Activated T-cell treated with anti-CD3 and anti-CD28 coated beads, Interleukin-2, amount 50 U/mL, for 72 hours (primary cell): ENCODE measurements at places on chromosomes 12 and 14. TPM values are rescaled to one million over a fixed set of nuclear protein-coding genes. Genes with fewer than 3 reads are reported as not detected.

DNA sequence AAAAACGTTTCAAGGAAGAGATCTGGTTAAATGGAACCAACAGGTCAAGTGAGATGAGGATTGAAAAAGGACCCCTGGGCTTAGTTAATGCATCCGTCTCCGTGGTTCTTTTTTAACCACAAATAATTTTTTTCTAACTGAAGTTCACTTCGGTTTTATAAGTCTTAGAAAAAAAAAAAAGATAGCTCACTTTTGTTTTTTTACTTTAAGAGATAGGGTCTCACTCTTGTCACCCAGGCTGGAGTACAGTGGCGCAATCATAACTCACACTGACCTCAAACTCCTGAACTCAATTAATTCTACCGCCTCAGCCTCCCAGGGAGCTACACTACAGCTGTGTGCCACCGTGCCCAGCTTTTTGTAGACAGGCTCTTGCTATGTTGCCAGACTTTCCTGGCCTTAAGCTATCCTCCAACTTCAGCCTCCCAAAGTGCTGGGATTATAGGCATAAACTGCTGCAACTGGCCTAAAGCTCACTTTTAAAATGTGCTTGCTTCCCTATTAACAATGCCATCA lies 11.8 kb downstream of the HNRNPC start:
- no peak for DNase-seq

The TBC1D30 gene
- 0.14 TPM for total RNA-seq

The SPX gene
- 2.8 TPM for total RNA-seq

The HOXC9 gene
- not detected for total RNA-seq

The TAS2R42 gene
- not detected for total RNA-seq

DNA sequence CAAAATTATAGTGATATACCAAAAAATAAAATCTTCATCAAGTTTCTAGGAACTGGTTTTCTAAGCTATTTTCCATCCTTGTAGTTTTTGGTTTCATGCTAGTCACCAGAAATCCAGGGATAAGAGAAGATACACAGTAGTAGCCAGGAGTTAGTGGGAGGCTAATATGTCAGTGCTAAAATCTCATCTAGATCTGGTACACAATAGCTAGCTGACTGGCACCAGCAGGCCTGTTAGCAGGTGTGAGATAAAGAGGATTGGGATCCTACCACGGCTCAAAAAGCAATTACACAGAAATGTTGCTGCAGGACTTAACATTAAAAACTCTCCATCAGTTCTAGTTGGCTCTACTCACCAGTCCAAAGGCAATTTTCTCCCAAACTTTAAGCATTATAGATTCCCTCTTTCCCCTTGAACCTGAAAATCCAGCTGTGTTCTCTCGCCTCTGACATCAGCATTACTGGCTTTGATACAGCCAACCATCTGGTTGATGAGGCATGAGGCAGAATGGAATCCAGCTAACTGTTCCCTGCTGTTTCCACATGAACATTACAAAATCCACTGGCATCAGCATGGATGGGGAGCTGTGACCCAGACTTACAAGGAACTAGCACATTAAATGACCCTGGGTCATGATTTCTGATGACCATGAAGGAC lies 41.8 kb upstream of the CCDC196 start:
- no peak for DNase-seq
